ENCODE measurements at places on chromosomes 13 and 19. TPM values are rescaled to one million over a fixed set of nuclear protein-coding genes. Genes with fewer than 3 reads are reported as not detected.
A peak's percentile ranks its signal among the peaks of the same experiment; 100 is the strongest.

DNA sequence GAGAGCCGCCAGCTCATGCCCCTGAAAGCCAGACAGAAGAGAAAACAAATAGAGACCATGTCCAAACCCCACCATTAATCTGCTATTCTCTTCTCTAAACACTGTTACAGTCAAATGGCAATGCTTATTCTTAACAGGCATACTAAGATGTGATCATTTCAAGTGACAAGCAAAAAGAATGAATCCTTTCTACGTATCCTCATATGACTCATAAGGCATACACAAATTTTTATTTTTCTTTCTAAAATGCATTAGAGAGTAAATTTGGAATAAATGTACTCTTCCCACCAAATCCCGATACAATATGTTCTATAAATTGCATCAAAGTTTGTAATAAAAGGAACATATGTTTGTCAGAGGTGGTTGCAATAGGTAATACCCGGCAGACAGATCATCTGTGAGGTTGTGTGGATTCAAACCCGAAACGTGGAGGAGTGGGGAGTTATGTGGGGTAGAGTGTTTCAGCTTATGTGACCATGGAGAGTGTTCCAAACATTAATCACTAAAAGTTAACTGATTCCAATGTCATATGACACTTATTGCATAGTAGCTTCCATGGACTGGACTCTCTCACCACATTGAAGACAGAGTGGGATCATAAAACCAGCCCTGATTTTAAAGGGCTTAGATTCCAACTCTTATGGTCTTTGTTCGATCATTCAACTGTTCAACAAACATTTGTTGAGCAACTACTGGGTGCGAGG lies 213.1 kb downstream of the DCLK1 start:
- H3K4me3 ChIP-seq: no peak overlapping the region
- no peaks in the 10 kb centered on the region for H3K27me3 ChIP-seq
- no peak overlapping the region for H3K27ac ChIP-seq
- no peaks in the 10 kb centered on the region for H3K36me3 ChIP-seq

DNA sequence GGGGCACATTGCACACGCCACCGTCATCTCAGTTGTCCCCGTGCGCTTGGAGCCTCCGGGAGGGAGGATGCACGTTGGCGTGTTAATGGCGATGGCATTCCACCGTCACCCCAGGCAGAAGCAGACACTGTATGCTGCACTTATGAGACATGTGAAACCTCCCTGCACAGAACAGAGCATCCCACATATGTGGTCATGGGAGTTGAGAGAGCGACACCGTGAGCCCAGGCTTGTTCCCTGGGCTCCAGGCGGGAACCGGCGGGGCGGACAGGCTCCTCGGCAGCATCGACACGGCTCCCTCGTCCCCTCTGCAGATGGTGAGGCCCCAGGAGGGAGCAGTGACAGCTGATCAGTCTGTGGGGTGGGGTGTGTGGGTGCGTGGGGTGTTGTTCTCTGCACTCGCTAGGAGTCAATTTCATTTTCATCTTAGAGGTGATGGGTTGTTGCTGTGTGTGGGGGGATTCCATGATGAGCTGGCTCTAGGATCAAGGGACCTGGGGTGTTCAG lies 40.4 kb downstream of the CRTC1 start:
- no peaks in the 10 kb centered on the region for H3K27me3 ChIP-seq
- no peak for DNase-seq
- no peaks in the 10 kb centered on the region for H3K36me3 ChIP-seq
- H3K4me3 ChIP-seq: no peak overlapping the region
- H3K27ac ChIP-seq: no peak overlapping the region

DNA sequence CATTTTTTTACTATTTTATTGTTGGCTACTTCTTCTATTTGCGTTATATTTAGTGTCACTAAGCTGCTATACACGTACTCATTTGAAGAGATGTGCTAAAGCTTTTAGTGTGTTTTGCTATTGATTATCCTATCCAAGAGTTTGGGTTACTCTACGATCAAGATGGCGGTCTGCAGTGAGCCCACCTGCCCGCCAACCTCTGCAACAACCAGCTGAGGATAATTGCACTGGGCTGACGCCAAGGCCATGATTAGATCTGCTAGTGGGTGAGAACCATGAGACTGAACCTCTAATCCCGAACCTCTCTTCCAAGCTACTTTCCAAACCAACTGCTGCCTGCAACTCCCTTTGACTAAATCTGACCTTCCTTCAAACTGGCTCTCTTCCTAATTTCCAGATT lies 1.8 kb downstream of the CPB2 start:
- no peaks in the 10 kb centered on the region for H3K27me3 ChIP-seq
- DNase-seq: no peak
- no peaks in the 10 kb centered on the region for H3K4me1 ChIP-seq
- H3K36me3 ChIP-seq: no peaks in the 10 kb centered on the region

The RASGRP4 gene
- 0.89 TPM for total RNA-seq

- no peak overlapping the region for H3K27ac ChIP-seq
- H3K4me1 ChIP-seq: no peaks in the 10 kb centered on the region
- no peak for DNase-seq
- H3K36me3 ChIP-seq: no peaks in the 10 kb centered on the region
- no peaks in the 10 kb centered on the region for H3K27me3 ChIP-seq
Observed at GRCh38 chr19:30778961-30779715, 407.0 kb downstream of the ZNF536 start.

- no peaks in the 10 kb centered on the region for H3K4me1 ChIP-seq
- no peaks in the 10 kb centered on the region for H3K36me3 ChIP-seq
- H3K4me3 ChIP-seq: no peak overlapping the region
- no peaks in the 10 kb centered on the region for H3K27me3 ChIP-seq
- DNase-seq: peak; percentile 26
Observed at GRCh38 chr13:76764429-76764828, 121.8 kb downstream of the KCTD12 start.

The CBY2 gene
- total RNA-seq: 0.27 TPM

- H3K27me3 ChIP-seq: no peaks in the 10 kb centered on the region
- no peak overlapping the region for H3K4me3 ChIP-seq
- H3K36me3 ChIP-seq: no peaks in the 10 kb centered on the region
- no peak for DNase-seq
Observed at GRCh38 chr19:9128171-9128570, 1.4 kb upstream of the OR7G3 start.

The RYR1 gene
- total RNA-seq: 0.67 TPM

DNA sequence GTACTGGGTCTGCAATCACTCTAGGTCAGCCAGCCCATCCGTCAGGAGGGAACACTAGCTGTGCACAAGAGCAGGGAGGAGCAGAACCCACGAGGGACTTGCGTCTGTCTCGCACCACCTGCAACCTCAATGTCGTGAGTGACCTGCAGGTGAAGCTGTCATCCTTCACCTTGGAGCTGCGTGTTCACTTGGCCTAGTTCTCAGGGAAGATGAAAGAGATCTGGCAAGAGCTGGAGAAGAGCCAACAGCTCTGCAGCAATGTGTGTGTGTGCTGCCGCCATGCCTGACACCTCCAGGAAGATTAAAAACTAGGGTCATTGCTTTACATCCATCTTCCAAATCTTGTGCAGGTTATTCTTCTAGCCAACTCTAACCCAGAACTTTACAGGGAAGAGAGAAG lies 117.6 kb upstream of the MRI1 start:
- no peaks in the 10 kb centered on the region for H3K4me1 ChIP-seq
- no peaks in the 10 kb centered on the region for H3K36me3 ChIP-seq
- DNase-seq: no peak
- no peak overlapping the region for H3K4me3 ChIP-seq
- no peak overlapping the region for H3K27ac ChIP-seq

DNA sequence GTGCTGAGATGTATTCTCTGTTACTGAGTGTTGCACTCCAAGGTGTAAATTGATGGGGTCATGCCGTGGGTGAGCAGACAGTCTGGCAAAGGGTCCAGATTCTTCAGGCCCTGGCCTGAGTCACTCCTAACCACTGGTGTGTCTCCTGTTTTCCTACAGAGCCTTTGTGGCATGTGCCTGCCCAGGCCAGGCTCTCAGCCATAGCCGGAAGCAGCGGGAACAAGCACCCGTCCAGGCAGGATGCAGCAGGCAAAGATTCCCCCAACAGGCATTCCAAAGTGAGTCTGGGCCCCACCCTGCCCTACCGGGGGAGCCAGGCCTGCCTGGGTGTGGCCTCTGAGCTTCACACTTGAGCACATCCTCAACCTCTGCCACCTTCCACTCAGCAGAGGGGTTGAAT lies 61.9 kb downstream of the DPF1 start:
- H3K4me3 ChIP-seq: no peak overlapping the region
- H3K36me3 ChIP-seq: peaks cover 25% of the 10 kb centered on the region
- no peaks in the 10 kb centered on the region for H3K27me3 ChIP-seq
- no peak overlapping the region for H3K27ac ChIP-seq
- no peak for DNase-seq

The SERTM1 gene
- 1.3 TPM for total RNA-seq

GRCh38 chr19:44644402-44645016 lies 799 bp downstream of the PVR start:
- no peaks in the 10 kb centered on the region for H3K27me3 ChIP-seq
- peaks cover 18% of the 10 kb centered on the region for H3K4me1 ChIP-seq
- H3K36me3 ChIP-seq: no peaks in the 10 kb centered on the region
- H3K4me3 ChIP-seq: peak overlapping the region; percentile 63
- H3K27ac ChIP-seq: peak overlapping the region; percentile 44
- DNase-seq: peak; percentile 39

- no peak overlapping the region for H3K4me3 ChIP-seq
- H3K27ac ChIP-seq: no peak overlapping the region
- H3K4me1 ChIP-seq: peaks cover 19% of the 10 kb centered on the region
- H3K36me3 ChIP-seq: no peaks in the 10 kb centered on the region
- DNase-seq: no peak
- no peaks in the 10 kb centered on the region for H3K27me3 ChIP-seq
Observed at GRCh38 chr19:12159773-12160414, 3.0 kb upstream of the ZNF136 start.

DNA sequence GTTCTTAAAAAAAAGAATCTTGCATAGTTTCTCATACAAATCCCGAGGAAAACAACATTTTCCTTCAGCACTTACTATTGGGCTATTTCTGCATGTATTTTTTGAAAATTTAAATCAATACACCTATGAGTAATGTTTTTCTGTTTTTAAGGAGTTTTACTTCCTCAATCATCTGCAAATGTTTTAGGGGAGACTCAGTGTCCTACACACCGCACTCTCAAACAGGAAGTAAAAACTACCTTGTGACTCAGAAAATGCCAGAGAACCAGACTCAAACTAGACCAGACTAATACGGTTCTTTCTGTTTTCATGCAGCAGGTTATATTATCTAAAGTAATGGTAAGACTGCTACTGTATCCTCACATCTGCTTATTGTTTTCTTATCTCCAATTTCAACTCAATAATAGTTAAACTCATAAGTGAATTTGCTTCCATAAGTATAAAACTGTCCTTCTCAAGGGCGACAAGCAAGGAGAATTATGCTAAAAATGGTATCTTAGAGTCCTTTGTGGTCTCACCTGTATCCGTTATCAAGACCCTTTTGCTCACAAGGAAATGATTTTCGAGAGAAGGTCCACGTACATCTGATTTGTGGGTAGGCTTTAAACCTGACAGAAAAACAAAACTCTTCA lies 52.5 kb downstream of the FLT3 start:
- H3K36me3 ChIP-seq: no peaks in the 10 kb centered on the region
- DNase-seq: no peak
- H3K4me3 ChIP-seq: no peak overlapping the region
- H3K4me1 ChIP-seq: no peaks in the 10 kb centered on the region

GRCh38 chr13:29707876-29708543 lies 112.5 kb upstream of the SLC7A1 start:
- no peak for DNase-seq
- no peaks in the 10 kb centered on the region for H3K36me3 ChIP-seq
- no peaks in the 10 kb centered on the region for H3K4me1 ChIP-seq

The ZNF77 gene
- 5.1 TPM for total RNA-seq

DNA sequence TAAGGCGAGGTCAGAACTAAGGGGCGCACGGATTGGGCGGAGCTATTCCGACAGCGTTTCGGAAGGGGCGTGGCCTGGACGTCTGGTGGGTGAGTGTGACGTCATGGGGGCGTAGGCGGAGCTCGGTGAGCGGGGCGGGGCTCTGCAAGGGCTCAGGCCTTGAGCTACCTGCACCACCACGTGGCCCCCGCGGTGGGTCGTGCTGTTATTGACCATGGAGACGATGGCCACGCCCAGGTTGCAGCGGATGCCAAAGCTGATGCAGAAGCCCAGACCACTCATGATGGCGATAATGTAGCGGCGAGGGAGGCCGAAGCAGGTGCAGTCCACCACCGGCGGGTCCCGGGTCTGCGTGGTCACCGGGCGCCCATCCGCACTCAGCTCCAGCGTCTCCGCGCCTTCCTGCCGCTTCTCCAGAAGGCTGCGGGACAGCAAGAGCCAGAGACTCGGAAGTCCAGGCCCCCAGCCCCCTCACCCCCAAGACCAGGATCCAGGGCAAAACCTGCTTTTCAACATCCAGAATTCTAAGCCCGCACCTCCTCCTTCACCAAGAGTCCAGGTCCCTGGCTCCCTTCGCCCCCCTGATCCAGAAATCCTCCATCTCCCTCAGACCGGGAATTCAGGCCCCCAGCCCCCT lies 4.8 kb downstream of the SLC17A7 start:
- H3K4me1 ChIP-seq: no peaks in the 10 kb centered on the region
- no peak overlapping the region for H3K4me3 ChIP-seq

- no peaks in the 10 kb centered on the region for H3K36me3 ChIP-seq
- no peak overlapping the region for H3K27ac ChIP-seq
- H3K4me3 ChIP-seq: no peak overlapping the region
- no peaks in the 10 kb centered on the region for H3K4me1 ChIP-seq
- no peak for DNase-seq
- no peaks in the 10 kb centered on the region for H3K27me3 ChIP-seq
Observed at GRCh38 chr13:52393572-52394357, 12.2 kb downstream of the THSD1 start.

GRCh38 chr13:23450340-23451046 lies 17.0 kb upstream of the SACS start:
- H3K4me3 ChIP-seq: no peak overlapping the region
- no peaks in the 10 kb centered on the region for H3K27me3 ChIP-seq
- H3K27ac ChIP-seq: no peak overlapping the region
- no peaks in the 10 kb centered on the region for H3K4me1 ChIP-seq

The NTN5 gene
- total RNA-seq: not detected

GRCh38 chr13:24223341-24224231 lies 63.1 kb downstream of the SPATA13 start:
- no peaks in the 10 kb centered on the region for H3K36me3 ChIP-seq
- H3K4me3 ChIP-seq: no peak overlapping the region
- peaks cover 15% of the 10 kb centered on the region for H3K4me1 ChIP-seq
- H3K27me3 ChIP-seq: no peaks in the 10 kb centered on the region

The TMEM86B gene
- 2.9 TPM for total RNA-seq

The A1BG gene
- 3.4 TPM for total RNA-seq

GRCh38 chr13:73039201-73040108 lies 19.4 kb upstream of the KLF5 start:
- no peaks in the 10 kb centered on the region for H3K27me3 ChIP-seq
- no peak overlapping the region for H3K4me3 ChIP-seq
- H3K36me3 ChIP-seq: no peaks in the 10 kb centered on the region
- H3K4me1 ChIP-seq: no peaks in the 10 kb centered on the region
- H3K27ac ChIP-seq: no peak overlapping the region
- no peak for DNase-seq

- no peaks in the 10 kb centered on the region for H3K36me3 ChIP-seq
- H3K27me3 ChIP-seq: no peaks in the 10 kb centered on the region
- H3K4me3 ChIP-seq: no peak overlapping the region
- no peak overlapping the region for H3K27ac ChIP-seq
- DNase-seq: no peak
Observed at GRCh38 chr13:24737042-24737441, 26.9 kb upstream of the RNF17 start.

The RHPN2 gene
- 11.5 TPM for total RNA-seq

- no peak for DNase-seq
- H3K36me3 ChIP-seq: no peaks in the 10 kb centered on the region
- H3K27ac ChIP-seq: no peak overlapping the region
- H3K4me1 ChIP-seq: no peaks in the 10 kb centered on the region
- H3K4me3 ChIP-seq: no peak overlapping the region
- H3K27me3 ChIP-seq: no peaks in the 10 kb centered on the region
Observed at GRCh38 chr13:19592657-19593180, 31.4 kb upstream of the TPTE2 start.

Measured in thyroid gland (tissue), 4 donors.